CD4-positive, alpha-beta T cell (primary cell): ENCODE measurements at places on chromosomes 2 and 18. TPM values are rescaled to one million over a fixed set of nuclear protein-coding genes. Genes with fewer than 3 reads are reported as not detected.

FBLN7 gene
- total RNA-seq, result 27.2 TPM

CAPG gene
- total RNA-seq, result 23.3 TPM

CDH19 gene
- not detected for total RNA-seq

KCMF1 gene
- 72.4 TPM for total RNA-seq

TRIB2 gene
- 102 TPM for total RNA-seq

EPHA4 gene
- 85.7 TPM for total RNA-seq

FAHD2B gene
- 39.3 TPM for total RNA-seq

TUBB8B gene
- total RNA-seq, result not detected

IL18RAP gene
- 2.6 TPM for total RNA-seq

PTPN2 gene
- total RNA-seq, result 49.4 TPM

NDC80 gene
- total RNA-seq, result 7.5 TPM

SLC19A3 gene
- not detected for total RNA-seq

DYNC2LI1 gene
- 2.1 TPM for total RNA-seq

FBXO36 gene
- total RNA-seq, result 0.84 TPM
